ENCODE measurements at places on chromosomes 11 and 22.

DNA sequence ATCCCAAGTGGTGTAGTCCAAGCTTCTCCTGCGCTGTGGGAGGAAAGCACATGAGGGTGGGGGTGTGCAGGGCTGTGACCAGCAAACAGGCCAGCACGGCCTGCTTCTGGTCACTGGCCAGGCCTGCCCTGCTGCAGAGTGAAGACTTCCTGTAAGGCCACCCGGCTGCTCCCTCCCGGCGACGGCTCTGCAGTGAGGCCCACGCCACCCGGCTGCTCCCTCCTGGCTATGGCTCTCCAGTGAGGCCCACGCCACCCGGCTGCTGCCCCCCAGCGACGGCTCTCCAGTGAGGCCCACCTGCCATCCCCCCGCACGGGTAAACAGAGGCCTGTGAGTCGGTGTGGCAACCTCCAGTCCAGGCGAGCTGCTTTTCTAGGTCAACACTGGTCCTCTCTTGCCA, 31.4 kb upstream of the BRSK2 start:
- DNase-seq = no peak

- peak; percentile 74 for DNase-seq
Observed at GRCh38 chr11:87352759-87353707, 315.3 kb downstream of the TMEM135 start.

DNA sequence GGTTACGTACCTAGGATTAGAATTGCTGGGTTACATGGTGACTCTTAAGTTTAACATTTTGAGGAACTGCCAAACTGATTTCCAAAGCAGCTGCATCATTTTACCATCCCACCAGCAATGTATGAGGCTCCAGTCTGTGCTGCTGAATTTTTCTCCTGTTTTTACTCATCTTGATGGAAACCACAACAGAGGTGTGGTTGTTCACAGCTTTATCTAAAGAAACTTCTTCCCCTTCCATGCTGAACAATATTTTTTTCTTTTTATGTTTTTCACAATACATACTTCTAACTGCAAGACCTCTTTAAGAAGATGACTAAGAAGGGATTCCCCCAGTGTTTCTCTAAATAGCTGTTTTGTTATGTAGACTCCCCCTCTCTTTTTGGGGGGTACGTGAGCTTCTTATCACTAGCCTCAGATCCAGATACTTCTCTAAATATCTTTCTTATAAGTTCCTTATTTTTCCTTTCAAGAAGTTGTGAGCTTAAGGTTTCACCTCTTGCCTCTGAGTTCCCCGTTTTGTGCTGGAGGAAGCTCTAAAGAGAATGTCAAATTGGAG, 24.0 kb downstream of the TCP11L1 start:
- peak; percentile 61 for DNase-seq

GRCh38 chr11:127379686-127380085, 379.1 kb upstream of the KIRREL3 start:
- no peak for DNase-seq

DNA sequence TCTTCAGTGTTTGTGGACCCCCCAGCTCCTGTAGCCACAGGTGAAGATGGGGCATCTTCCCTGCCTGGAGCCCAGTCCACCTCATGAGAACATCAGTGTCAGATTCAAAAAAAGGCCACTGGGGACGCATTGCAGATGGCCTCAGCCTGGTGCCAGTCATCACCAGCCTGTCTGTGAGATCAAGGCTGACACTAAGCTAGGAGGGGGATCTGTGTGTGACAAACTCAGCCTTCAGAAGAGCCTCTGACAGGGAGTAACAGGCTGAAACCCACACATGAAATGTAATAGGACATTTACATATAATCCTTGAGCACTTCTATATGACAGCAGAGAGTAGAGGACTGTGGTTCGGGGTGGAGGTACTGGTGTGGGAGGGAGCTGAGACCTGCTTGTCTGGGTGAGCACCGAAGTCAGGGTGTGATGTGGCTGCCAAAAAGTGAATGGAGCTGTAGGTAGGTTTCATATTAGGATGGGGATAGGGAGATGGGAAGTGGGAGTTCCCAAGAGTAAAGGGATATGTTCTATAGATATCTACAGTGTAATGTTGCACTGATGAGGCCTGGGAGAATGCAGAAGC, 20.5 kb upstream of the CCDC134 start:
- no peak for DNase-seq

GRCh38 chr22:50581031-50581949, 1.4 kb downstream of the CHKB start:
- no peak for DNase-seq

DNA sequence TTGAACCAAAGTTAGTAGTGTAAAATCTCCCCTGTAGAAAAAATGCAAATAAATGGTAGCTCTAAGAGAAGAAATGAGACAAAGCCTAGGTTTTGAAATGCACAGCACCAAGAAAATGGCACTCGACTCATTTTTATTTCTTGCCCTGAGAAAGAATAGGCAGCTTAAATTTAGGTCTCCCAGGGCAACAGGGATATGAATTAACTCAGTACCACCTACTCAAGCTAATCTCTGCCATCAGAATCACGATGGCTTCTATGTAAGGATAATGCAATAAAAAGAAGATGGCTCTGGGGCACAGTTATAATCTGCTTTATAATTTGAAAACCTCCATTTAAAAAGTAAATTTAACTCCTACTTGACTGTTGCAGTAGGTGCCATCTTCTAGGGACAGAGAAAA, 1784.3 kb downstream of the LRRC4C start:
- DNase-seq = no peak

DNA sequence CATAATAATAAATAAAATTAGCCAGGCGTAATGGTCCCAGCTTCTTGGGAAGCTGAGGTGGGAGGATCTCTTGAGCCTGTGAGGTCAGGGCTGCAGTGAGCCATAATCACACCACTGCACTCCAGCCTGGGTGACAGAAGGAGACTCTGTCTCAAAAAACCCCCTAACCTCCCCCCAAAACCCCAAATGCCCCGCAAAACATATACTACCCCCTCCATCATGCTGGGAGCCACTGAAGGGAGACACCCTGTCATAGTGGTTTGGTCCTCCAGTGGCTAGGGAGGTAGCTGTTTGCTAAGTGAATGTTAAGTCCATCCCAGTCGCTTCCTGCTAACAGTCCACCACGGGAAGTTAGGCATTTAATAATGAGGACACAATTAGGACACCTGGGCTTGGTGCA, 125.0 kb downstream of the ABTB2 start:
- DNase-seq = no peak

DNA sequence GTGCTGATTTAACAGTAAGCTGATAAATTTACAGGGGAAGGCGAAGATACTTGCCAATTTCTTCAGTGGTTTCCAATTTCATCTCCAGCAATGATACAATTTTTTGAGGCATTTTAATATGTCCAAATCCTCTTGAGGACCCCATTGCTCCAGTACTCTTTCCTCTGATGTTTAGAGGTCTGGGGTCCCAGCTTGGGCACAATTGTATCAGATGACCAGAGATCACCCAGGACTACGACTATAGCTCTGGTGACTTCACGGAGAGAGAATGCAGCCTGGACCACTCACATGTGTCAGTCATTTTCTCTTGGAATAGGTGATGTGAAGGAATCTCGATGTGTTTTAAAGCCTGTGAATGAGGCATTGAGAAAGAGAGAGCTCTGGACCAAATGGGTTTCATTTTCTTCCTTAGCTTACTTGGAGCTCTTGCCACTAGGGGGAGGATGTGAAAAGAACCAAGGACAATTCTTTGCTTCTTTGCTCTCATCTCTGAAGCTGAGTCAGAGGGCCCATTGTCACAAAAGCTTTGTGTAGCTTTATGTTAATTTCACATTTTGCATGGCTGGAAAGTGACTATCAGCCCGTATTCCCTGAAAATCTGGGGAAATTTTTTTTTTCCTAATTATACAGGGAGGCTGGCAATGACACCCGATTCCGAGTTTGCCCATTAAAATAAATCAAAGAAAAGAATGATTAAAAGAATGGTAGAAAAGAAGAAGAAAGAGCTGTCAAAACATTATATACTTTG, 6.7 kb upstream of the CCDC90B start:
- peak; percentile 86 for DNase-seq

GRCh38 chr22:25546751-25547150, 17.7 kb upstream of the GRK3 start:
- no peak for DNase-seq

GRCh38 chr11:40403321-40403720, 1056.1 kb downstream of the LRRC4C start:
- no peak for DNase-seq

- peak; percentile 57 for DNase-seq
Observed at GRCh38 chr11:62444236-62444833, 25.5 kb downstream of the SCGB1A1 start.

- DNase-seq = no peak
Observed at GRCh38 chr11:11056749-11057471, 199.1 kb upstream of the ZBED5 start.

GRCh38 chr11:28729339-28729738, 621.2 kb downstream of the METTL15 start:
- no peak for DNase-seq

DNA sequence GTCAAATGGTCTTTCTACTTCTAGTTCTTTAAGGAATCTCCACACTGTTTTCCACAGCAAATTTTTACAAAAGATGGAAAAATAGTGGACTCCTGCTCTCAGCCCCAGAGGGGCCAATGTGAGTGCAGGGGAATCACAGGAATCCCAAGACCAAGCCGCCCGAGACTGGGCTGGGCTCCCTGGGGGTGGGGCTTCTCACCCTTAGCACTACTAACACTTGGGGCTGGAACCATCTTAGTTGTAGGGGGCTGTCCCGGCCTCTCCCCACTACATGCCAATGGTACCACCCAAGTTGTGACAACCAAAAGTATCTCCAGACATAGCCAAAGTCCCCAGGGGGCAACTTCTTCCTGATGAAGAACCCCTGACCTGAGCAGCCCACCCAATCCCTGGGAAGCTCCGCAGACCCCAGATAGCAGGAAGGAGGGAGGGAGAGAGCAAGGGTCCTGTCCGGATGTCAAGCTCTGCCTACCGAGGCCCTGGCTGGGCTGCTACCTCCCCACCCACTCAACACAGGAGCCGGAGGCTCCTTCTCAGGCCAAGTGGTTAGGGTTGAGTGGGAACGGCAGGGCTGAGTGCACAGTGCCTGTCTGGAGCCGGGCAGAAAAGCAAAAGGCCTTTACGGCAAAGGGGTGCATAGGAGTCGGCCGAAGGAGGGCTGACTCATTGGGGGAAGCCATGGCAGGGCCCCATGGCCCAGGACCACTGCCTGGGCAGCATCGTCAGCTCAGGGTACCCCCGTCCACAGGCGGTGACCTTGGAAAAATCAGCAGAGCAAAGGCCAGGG, 122.5 kb upstream of the FGF3 start:
- no peak for DNase-seq

GRCh38 chr11:129143335-129143734, 48.8 kb downstream of the ARHGAP32 start:
- DNase-seq = peak; percentile 98

DNA sequence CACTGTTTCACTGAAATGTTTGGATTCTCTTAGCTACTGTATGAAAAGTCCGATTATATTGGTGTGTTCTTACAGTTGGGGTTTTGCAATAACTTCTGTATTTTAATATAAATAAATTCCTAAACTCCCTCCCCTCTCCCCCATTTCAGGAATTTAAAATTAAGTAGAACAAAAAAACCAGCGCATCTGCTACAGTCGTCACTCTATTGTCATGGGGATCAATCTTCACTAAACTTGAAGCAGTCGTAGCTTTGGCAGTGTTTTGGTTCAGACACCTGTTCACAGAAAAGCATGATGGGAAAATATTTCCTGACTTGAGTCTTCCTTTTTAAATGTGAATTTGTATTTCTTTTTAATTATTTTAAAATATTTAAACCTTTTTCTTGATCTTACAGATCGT, 9.4 kb downstream of the PIWIL3 start:
- DNase-seq = no peak

DNA sequence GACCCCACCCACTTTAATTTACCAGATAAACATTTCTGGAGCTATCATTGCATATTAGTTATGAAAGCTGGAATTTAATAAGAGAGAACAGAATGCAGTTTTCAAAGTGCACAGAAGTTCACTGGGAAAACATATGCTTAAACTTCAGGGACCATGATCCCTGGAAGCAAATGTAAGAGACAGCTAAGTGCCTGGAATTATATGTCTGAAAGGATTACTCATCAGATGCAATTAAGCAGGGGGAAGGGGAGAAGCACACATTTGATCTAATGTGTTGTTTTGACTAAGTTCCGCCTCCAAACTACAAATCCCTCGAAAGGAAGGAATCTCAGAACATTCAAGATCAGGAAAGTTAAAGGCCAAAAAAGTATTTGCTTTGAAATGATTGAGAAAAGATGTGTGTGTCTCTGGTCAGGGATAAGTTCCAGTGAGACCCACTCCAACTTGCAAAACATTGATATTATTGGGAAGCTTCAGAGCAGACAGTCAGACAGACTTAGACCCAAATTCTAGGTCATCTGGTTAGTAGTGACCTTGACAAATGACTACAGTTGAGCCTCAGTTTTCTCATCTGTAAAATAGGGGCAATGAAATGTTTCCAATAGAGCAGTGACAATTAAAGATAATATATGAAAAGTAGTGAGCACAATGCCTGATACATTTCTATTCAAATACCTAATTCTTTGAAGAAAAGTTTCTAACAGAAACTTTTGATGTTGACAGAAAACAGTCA, 147.6 kb downstream of the ME3 start:
- DNase-seq = peak; percentile 65

- no peak for DNase-seq
Observed at GRCh38 chr11:131999955-132000354, 629.5 kb downstream of the NTM start.

- no peak for DNase-seq
Observed at GRCh38 chr11:61728066-61728939, 24.1 kb upstream of the MYRF start.

GRCh38 chr11:64359712-64360445, 917 bp downstream of the RPS6KA4 start:
- DNase-seq = no peak

DNA sequence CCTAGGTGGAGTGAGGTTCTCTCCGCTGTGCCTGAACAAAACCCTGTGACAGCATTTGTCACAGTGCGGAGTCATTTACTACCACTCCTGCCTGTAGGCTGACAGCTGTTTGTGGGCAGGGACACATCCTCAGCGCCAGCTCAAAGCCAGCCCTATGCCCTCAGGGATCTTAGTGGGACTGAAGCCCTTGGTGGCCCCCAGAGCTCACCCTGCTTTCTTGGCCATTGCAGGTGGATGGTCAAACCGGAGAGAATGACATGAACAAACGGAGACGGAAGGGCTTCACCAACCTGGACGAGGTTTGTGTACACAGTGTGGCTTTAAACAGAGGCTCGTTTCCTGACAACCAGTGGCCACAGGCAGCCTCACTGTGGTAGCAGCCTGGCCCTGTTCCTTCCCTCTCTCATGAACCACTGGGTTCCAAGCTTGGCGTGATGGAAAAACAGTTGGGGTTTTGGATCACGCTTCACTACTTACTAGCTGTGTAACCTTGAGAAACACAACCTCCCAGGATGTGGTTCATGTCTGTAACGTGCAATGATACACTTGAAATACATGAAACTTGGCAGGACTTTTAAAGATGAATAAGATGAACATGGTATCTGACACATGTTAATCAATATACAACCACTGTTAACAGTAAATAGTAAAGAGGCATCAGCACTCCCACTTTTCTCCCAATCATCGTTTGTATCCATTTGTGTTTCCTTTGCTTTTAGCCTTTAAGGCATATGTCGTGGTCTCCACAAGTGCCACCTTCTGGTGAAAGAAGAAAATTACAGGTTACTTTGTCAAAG, 125.8 kb downstream of the MICAL2 start:
- DNase-seq = peak; percentile 81
